ENCODE measurements at places on chromosomes 3 and 15. TPM values are rescaled to one million over a fixed set of nuclear protein-coding genes. Genes with fewer than 3 reads are reported as not detected.

- DNase-seq = no peak
These were observed 6.0 kb upstream of the LIPC start for GRCh38 chr15:58425834-58426233.

- DNase-seq = no peak
These were observed 71.9 kb downstream of the FBXL22 start for GRCh38 chr15:63669074-63669473.

DNA sequence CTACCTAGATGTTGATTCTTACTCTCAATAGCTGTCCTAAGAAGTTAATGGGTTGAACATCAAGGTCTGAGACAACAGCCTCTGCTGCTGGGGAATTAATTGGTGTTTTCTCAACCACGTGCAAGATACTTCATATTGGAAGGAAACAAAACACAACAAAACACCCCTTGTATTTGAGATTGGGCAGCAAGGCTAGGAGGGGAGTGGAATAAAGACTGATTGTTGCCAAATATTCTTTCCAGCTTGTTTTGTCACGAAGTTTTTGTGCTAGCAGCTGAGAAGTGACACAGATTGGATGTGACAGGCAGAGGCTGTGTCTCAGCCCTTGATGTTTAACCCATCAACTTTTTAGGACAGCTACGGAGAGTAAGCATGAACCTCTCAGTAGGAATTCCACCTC, 808.4 kb downstream of the IGSF11 start:
- DNase-seq = no peak

DNA sequence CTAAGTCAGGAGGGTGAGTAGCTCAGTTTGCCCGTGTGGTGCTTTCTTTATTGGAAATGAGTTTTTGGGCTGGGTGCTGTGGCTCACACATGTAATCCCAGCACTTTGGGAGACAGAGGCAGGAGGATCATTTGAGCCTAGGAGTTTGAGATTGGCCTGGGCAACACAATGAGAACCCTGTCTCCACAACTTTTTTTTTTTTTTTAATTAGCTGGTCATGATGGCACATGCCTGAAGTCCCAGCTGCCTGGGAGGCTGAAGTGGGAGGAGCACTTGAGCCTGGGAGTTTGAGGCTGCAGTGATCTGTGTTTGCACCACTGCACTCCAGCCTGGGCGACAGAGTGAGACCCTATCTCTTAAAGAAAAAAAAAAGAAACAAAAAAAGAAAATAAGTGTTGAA, 174.9 kb downstream of the NSMCE3 start:
- DNase-seq = no peak

DNA sequence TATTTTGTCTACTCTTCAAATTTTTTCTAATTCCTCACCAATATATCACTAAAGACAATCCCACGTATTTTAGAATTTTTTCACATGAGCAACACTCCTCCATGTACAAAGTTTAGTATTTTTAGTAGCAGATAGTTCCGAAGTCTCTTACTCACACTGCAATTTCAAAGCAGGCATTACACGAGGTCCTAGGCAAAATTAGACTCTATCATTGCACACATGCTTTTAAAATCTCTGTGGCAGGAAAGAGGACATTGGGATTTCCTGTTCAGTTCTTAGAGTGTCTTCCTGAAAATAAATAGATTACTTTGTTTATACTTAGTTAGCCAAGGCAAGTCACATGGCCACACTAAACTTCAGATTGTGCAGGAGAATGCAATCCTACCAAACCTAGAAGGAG, 847.7 kb downstream of the ROBO2 start:
- DNase-seq = no peak

DNA sequence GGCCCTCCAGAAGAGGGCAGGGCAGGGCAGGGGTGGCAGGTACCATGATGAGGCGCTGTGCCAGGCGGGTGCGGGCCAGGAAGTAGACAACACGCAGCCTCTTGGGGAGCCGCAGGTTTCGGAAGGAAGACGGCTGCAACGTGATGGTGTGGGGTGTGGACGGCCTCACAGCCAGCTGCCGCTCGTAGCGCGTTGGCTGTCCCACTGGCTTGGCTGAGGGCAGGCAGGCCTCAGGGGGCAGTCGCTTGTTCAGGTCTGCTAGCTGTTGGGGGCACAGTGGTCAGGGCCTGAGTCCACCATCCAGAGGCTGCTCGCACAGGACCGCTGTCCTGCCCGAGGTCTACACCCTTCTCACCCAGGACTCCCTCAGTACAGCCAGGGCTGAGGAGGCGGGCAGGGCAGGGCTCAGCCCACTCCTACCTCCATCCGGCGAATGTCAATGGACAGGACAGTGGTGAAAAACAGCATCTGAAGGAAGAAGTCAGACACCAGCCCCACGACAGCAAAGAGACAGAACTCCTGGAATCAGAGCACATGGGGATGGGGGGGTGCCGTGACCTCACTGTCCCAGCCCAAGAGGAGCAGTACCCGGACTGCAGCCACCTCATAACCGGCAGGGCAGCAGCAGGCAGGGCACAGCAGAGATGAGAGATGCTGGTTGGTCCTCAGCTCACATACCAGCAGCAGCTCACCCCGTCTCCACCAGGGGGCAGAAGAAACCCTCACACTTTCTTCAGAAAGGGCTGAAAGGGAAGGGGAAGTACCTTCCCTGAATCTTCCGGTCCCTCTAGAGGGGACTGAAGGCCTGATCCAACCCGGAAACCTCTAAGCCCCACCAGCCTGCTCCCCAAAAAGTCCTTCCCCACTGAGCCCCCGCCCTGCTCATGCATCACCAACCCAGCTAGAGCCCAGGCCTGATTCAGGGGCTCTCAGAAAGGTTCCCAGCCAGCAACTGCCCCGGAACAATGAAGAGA, 40.0 kb downstream of the PTPN23 start:
- DNase-seq = peak; percentile 73

DNA sequence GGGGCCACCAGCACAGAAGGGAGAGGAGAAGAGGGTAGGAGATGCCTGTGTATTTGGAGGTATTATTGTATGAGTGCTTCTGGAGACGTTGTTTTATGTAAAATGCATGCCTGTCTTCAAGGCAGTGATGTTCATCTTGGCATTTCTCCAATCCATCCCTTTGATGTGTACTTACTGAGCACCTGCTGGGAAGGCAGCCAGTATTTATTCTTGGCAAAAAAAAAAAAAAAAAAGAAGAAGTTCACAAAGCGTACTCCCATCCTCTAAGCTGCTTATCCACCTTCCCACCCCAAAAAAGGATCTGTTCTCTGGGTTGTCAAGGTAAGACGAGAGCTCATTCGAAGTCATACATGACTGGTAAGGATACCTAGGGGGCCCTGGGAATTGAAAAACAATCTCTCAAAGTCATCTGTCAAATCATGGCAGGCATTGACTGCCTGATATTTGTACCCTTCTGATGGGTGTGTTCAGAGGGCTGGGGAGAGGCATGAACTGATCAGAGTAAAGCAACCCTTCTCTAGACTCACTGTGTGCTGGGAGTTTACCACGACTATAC, 30.0 kb upstream of the SLC6A1 start:
- DNase-seq = no peak

GRCh38 chr3:184261270-184261853, at the start of gene CAMK2N2:
CAMK2N2 (minus strand) TSS chr3:184261553; CDS start chr3:184261285, 268 bp downstream.
- DNase-seq = no peak

DNA sequence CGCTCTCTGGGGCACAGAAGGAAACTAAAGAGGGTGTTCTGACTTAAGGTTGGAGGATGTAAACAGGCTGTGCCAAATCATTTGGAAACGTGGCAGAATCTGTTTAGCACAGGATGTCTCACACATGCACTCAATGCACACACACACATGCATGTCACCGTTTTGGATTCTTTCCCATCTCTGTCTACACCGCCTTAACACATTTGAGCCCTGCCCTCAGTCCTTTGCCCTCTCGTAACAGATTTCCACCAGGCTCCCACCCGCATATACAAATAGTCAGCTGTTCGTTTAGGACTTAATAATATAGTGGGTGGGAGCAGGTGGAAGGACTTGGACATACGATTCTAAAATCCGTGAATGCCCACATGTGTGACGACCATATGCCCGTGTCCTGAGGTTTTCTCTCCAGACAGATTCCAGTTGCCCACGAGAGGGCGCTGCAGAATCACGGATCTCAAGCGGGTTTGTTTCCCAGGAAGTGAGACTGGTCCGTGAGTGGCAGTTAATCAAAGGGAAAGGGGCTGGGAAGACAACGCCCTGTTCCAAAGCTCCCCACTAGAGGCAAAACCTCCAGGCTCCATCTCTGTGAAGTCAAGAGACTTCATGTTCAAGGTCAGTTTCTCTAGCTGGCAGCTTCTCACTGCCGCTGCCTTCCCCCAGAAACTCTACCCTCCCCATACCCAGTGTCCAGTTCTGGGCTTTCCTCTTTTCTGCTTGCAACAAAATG, 44.5 kb downstream of the NOX5 start:
- DNase-seq = peak; percentile 91

GRCh38 chr3:182969853-182970252, 10.5 kb downstream of the DCUN1D1 start:
- DNase-seq = no peak

DNA sequence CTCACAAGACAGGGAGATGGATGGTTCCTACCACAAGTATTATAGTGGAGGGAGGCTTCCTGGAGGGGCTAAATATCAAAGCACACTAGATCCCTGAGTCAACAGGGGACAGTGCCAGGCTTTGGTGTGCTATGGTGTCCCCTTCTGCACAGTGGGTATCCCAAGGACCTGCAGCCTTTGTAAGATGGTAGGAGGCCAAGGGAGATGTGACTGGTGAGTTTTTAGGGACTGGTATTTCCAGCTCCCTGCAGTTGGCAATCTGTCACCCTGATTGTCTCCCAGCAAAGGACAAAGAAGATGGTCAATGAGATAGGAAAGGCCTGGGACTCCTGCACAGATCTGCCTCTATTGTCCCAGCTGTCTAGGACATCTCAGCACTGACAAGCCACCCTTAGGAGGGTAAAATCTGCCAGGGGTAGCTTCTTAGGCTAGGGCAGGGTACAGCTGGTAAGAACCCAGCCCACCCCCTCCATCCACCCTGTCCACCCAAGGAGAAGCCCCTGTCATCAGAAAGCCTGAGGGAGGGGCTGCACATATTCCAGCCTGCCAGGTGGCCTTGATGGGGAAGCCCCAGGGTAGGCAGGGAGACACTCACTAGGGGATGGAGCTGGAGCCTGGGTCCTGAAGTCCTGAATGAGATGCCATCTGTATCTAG, 631 bp downstream of the CYP1A1 start:
- no peak for DNase-seq

- DNase-seq = no peak
These were observed 288.0 kb downstream of the UACA start for GRCh38 chr15:70475407-70475781.

GRCh38 chr3:143974271-143975238, 2.9 kb downstream of the DIPK2A start:
- DNase-seq = no peak

DNA sequence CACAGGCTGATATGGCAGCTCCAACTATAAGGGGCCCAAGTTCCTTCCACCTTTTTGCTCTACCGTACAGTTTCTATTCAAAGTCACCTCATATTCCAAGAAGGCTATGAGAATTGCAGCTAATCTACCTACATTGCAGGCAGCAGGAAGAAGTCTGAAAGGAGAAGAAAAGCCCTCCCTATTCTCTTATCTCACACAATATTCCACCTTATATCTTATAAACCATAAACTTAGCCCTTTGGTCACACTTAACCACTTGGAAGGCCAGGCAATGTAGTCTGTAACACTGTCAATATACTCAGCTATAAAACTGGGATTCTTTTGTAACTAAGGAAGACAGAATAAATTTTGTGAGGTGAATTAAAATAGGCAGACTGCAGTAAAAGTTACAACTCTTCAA, 54.9 kb downstream of the TBC1D5 start:
- no peak for DNase-seq

- no peak for DNase-seq
These were observed 88.7 kb upstream of the MRPL3 start for GRCh38 chr3:131591394-131592014.

DNA sequence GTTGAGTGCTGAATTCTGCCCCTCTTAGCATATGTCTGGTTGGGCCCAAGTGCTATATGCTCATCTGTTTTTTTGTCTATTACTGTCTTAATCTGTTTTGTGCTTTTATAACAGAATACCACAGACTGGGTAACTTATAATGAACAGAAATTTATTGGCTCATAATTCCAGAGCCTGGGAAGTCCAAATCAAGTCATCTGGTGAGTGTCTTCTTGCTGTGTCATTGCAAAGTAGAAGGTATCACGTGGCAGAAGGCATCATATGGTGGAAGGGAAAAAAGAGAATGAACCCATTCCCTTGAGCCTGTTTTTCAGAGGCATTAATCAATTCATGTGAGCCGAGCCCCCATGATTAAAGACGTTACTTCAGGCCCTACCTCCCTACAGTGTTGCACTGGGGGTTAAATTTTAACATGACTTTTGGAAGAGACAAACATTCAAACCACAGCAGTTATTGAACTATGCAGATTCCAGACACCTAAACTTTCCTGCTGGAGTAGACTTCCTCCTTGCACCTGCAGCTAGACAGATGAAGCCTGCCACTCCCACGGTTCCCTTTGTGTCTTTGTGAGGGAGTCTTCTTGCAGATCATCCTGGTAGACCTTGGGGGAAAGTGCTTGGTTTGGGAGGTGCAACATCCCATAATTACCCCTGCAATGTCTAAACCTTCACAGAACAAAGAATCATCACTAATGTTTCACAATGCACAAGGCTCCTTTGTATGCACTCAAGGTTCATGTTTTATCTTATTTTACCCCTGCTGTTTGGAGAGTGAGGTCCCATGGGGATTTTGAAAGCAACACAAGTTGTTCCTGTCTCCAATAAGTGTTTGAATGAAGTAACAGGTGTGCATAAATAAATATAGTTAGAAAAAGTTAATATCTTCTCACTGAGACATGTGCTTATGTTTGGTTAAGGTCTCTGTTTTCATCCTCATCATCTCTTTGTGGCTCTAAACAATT, 64.7 kb upstream of the XCR1 start:
- no peak for DNase-seq

- no peak for DNase-seq
These were observed 299.5 kb downstream of the GAP43 start for GRCh38 chr3:115922681-115923347.

DNA sequence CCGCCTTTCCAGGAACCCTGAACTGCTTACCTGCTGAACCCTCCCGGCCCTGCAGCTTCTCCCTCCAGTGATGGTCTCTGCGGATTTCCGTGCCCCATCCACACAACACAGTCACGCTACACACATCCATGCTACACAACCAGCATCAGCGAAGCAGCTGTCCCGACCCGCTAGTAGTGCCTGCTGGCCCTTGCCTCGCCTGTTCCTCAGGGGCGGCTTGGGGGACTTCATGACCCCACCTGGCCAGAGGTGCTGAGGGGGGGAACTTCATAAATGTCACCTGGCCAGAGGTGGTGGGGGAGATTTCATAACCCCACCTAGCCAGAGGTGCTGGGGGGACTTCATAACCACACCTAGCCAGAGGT, 530 bp upstream of the TUBGCP5 start:
- DNase-seq = no peak

GRCh38 chr3:160378331-160379109, 20.5 kb downstream of the IFT80 start:
- DNase-seq = no peak

- no peak for DNase-seq
These were observed 326.7 kb upstream of the TBL1XR1 start for GRCh38 chr3:177523872-177524438.

- no peak for DNase-seq
These were observed 123.0 kb downstream of the PTPRG start for GRCh38 chr3:61684386-61684785.

HHATL gene
- 0.35 TPM for polyA plus RNA-seq

GOLGA8S gene
- 0.60 TPM for polyA plus RNA-seq

GOLGA8N gene
- 16.9 TPM for polyA plus RNA-seq

STRIT1 gene
- 1.9 TPM for polyA plus RNA-seq

ZNF860 gene
- polyA plus RNA-seq = 2.5 TPM

ASB7 gene
- 16.4 TPM for polyA plus RNA-seq

ZNF501 gene
- 13.5 TPM for polyA plus RNA-seq

FOXB1 gene
- 0.08 TPM for polyA plus RNA-seq

Data from right renal cortex interstitium (tissue), 3 donors.